Left lung (tissue), 14 donors: ENCODE measurements at places on chromosomes 12 and 14. TPM values are rescaled to one million over a fixed set of nuclear protein-coding genes. Genes with fewer than 3 reads are reported as not detected.

TMEM179 gene
- 0.73 TPM for total RNA-seq

ART4 gene
- 3.1 TPM for total RNA-seq

GRCh38 chr12:106724934-106725333 lies 49.5 kb upstream of the RIC8B start:
- H3K27ac ChIP-seq, result no peak overlapping the region
- no peak overlapping the region for H3K4me3 ChIP-seq
- no peaks in the 10 kb centered on the region for H3K36me3 ChIP-seq
- DNase-seq, result no peak

- no peaks in the 10 kb centered on the region for H3K27me3 ChIP-seq
- peaks cover 68% of the 10 kb centered on the region for H3K4me1 ChIP-seq
- peaks cover 4% of the 10 kb centered on the region for H3K36me3 ChIP-seq
These were observed 169.9 kb upstream of the HIF1A start for GRCh38 chr14:61525293-61526011.

DNA sequence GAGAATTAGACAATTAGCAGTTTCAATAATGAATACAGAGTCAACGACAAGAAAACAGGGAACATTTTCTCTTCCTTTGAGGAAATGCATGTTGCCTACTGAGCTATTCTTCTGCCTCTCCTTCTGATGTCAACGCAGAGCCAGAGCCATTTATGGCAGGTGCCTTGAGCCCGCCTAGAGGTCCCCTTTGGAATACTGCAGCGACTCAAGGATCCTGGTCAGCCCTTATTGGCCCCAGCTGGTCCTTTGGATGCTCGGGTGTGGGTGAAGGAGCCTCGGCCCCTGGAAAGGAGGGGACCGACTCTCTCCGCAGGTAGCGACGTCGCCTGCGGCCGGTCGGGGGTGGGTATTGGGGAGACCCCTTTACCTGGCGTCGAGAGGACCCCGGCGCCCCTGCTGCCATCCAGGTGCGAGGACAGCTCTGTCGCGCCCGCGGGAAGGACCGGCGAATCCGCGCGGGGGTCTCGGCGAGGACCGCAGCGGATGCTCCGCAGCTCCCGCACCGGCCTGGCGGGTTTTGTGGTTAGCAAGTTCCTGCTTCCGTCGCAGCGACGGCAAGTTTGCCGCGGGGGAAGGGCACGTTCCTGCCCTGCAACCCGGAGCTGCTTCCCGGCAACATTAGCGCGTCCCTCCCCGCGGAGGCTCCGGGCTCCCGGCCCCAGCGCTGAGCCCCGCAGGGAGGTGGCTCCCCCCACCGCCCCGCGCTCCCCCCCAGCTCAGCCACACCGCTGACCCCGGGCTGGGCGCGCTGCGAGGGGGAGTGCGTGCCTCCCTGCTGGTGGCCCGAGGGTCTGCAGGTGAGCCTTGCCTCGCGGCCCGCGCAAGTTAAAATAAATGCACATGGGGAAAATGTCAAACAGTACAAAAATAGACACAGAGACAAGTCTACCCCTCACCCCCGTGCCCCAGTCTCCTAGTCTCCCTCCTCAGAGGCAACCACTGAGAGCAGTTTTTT lies at the start of gene MANSC1:
TSS of gene MANSC1 (minus strand) at position 532 of the 955 bp plus-strand sequence. CDS start 6,928 bp downstream, outside the sequence.
- peak within 1 kb of the TSS; percentile 59 for H3K4me3 ChIP-seq
- H3K36me3 ChIP-seq, result no peaks in the 10 kb centered on the region
- H3K27me3 ChIP-seq, result no peaks in the 10 kb centered on the region
- H3K27ac ChIP-seq, result peak within 1 kb of the TSS; percentile 90

DNA sequence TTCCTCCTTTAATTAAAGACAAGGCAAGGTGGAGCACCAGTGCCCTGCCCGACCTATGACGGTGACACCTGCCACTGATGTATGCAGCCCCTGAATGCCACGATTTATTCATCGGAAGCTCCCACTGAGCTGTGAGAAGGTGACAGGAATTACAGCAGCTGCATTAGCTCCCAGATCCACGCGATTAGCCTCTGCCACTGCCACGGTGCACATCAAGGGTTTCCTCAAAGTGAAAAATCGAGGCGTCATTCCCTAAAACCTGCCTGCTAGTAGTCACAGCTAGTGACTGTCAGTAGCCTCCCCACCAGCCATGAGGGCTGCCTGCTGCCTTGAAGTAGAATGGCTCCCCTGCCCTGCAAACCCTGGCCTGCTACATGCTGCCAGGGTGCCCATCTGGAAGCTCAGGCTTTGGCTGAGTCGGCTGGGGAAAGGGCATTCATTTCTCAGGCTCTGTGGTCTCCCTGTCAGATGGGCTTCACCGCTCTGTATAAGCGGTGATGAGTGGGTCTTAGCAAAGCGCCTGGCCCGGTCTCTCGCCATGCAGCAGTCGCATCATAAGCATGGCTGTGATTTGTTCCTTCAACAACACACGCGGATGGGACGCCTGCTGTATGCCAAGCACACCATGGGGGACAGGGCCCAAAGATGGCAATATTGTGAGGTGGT lies 8.2 kb upstream of the BCL11B start:
- H3K27ac ChIP-seq, result no peak overlapping the region
- H3K4me3 ChIP-seq, result no peak overlapping the region
- no peaks in the 10 kb centered on the region for H3K4me1 ChIP-seq
- DNase-seq, result no peak
